ENCODE measurements at places on chromosomes 13 and 19.

- DNase-seq, result no peak
Observed at GRCh38 chr13:108437496-108437895, 168.0 kb downstream of the TNFSF13B start.

GRCh38 chr19:1768248-1768647 lies 14.9 kb downstream of the ONECUT3 start:
- no peak for DNase-seq

DNA sequence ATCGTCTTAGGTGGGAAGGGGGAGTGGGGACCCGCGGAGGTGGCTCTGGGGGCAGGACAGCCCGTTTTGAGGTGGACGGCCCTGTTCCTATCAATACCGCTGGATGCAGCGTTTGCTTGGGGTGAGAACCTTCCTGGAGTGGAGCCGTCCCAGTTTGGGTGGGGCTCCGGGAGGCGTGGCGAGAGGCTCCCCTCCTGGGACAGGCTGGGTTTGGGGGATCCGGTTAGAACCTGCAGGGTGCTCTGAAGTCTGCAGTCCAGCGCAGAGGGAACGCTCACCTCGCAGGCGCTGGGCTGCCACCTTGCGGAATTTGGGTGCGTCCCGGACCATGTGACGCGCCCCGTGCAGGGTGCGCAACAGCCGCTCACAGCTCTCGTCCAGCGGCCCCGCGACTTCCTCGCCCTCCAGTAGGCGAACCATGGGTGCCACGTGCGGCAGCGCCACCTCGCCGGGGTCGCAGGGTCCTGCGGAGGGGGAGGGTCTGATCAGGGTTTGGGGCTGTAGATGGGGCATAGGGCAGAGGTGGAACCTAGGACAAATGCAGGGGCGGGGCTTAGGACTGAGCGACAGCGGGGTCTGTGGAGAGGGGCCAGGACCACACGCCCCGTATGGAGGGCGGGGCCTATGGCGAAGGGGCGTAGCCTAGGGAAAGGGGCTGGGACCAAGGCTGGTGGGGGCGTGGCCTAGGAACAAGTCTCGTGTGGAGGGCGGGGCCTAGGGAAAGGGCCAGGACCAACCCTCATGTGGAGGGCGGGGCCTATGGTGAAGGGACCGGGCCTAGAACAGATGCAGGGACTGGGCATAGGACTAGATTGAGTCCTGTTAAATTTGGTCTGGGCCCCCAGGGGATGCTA lies 13.8 kb downstream of the SH2D3A start:
- peak; percentile 85 for DNase-seq

GRCh38 chr19:2332341-2333026 lies 4.0 kb downstream of the SPPL2B start:
- peak; percentile 84 for DNase-seq

- DNase-seq, result no peak
Observed at GRCh38 chr19:29645911-29646310, 19.4 kb upstream of the PLEKHF1 start.

GRCh38 chr13:36148446-36148845 lies 17.3 kb upstream of the DCLK1 start:
- no peak for DNase-seq

- DNase-seq, result no peak
Observed at GRCh38 chr19:56837004-56837403, 3.5 kb downstream of the PEG3 start.

- DNase-seq, result no peak
Observed at GRCh38 chr19:55304980-55305379, 20.2 kb downstream of the TMEM150B start.

GRCh38 chr19:9348671-9349070 lies 14.1 kb upstream of the ZNF177 start:
- DNase-seq, result no peak

- no peak for DNase-seq
Observed at GRCh38 chr13:73273745-73274144, 214.9 kb downstream of the KLF5 start.

GRCh38 chr19:15584095-15584494 lies 30.9 kb upstream of the CYP4F8 start:
- DNase-seq, result no peak

- DNase-seq, result peak; percentile 89
Observed at GRCh38 chr19:36604656-36605100, 435 bp upstream of the ZNF382 start.

DNA sequence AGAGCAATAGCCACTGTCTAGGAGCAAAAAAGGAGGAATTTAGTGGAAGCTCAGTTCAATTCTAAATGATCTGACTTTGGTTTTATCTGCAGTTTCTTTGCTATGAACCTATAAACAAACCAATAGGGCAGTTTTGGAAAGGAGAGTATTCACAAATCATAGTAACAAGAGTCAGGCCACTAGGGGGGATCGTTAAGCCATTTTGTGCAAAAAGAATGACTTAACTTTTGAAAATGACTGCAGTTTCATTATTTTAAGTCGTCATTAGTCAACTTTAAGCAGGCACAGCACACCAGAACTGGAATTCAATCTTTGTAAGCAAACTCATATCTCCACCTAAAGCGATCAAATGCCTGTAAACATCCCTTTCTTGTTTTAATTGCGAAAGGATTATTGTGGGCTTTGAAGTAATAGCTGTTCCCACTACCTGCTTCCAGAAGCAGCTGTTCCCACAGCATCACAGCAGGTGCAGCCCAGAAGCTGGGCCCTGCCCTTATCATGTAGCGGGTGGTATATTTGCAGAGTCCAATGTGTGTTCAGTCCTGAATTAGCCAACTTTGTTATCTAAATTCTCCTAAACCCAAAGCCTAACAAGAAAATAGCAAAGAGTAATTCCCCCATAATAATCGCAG lies 51.5 kb downstream of the SOX21 start:
- DNase-seq, result no peak

GRCh38 chr19:8151767-8152035 lies 2.3 kb upstream of the FBN3 start:
- no peak for DNase-seq

GRCh38 chr13:77061362-77061761 lies 34.4 kb upstream of the FBXL3 start:
- no peak for DNase-seq

DNA sequence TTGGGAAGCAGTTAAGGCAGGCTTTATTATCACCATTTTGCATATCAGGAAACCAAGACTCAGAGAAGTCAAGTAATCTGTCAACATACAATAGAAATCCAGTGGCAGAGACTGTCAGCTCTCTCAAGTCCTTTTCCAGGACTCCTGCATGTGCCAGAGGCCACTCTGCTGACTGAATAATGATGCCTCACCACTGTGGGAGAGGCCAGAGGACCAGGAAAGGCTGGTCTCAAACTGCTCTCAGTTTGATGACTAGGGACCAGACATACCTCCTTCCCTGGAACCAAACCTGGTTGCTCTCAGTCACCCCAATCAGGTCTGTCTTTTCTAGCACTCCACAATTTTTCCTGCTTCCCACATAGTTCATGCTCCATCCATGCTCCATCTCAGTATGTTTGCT lies 8.0 kb downstream of the RNASEH2B start:
- DNase-seq, result no peak

- DNase-seq, result no peak
Observed at GRCh38 chr13:94311893-94312292, 167.6 kb downstream of the DCT start.

DNA sequence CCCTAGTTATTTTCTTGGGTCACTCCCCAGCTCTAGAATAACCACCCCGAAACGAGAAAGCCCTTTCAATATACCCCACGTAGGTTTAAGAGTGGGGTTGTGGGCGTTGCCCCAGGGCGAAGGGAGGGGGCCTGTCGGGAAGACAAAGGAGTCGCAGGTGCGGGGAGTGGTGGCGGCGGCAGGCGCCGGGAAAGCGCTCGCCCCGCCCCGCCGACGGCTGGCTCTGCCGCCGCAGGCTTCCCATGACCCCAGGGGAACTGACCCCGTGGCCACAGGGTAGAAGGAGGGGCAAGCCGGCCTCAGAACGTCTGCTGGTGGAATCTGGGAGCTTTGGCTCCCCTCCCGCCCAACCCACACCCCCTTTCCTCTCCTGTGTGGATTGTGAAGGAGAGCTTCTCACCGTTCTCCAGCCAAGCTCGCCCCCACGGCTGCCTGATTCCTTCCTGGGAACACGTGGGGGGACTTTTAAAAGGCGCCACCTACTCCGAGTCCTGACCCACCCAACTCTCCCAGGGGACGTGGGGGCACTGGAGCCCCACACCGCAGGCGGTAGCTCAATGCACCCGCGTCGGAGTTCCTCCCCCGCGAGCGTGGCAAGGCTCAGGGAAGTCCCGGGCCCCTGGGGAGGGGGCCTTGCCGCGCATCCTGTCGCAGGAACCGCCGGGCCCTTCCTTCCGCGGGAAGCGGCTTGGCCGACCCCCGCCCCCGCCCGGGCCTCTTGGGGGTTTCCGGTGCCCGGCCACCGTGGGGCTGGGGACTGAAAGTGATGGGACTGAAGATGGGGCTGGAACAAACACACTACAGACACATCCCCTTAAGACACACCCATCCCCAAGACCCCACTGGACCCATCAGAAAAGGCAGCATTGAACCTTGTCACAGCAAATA lies 5.5 kb downstream of the IER2 start:
- peak; percentile 92 for DNase-seq

DNA sequence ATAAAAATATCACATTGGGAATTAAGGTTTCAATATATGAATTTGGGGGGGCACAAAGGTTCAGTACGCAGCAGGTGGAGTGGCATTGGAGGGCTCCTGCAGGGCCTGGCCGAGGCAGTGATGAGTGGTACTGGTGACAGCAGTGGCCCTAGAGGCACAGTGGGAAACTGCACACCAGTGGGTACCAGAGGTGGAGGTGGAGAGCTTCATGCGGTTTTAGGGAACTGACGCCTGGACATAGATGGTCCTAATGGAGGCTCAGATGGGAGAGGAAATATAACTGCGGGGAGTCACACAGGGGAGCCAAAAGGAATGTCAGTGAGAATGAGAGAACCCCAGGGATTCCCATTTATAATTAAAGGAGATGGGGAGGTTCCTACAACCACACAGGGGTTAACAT lies 156.2 kb downstream of the COG6 start:
- no peak for DNase-seq

Measured in CD4-positive, alpha-beta T cell treated with Interleukin-4 for 1 hour (primary cell).